ENCODE measurements at places on chromosomes 1 and 21.
A peak's percentile ranks its signal among the peaks of the same experiment; 100 is the strongest.

GRCh38 chr1:184624051-184624450, 130.6 kb downstream of the EDEM3 start:
- DNase-seq, result no peak

DNA sequence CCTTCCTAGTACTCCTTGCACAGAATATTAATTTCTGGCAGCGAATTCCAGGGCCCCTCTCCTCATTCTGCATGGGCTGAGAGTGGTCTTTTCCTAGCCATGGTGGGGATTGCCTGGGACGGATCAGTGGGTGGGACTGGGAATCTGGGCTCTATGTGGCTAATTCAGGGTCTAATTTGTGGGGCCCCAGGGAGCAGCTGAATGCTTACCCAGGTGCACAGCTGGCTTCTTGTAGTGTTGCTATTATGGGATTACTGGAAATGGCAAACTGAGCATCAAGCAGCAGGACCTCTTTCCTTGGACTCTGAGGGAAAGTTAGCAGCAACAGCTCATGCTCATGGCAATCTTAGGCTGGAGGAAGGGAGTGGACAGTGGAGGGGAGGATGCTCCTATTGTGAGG, 187.1 kb upstream of the CACNA1E start:
- DNase-seq, result no peak

- DNase-seq, result no peak
Measured at GRCh38 chr1:168665975-168666374, 63.0 kb downstream of the DPT start.

DNA sequence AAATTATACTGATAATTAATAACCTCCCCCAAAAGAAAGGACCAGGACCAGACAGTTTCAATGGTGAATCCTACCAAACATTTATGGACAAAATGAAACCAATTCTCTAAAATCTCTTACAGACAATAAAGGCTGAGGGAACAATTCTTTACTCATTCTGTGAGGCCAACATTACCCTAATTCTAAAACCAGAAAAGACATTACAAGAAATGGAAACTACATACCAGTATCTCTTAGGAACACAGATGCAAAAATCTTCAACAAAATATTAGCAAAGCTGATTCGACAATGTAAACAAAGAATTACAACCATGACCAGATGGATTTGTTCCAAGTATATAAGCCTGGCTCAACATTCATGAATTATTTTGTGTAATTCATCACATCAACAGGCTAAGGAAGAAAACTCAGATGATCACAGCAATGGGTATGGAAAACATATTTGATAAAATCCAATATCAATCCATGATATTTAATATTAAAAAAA, 8.6 kb downstream of the TMED5 start:
- DNase-seq, result no peak

GRCh38 chr21:36162631-36163030, 6.0 kb downstream of the DOP1B start:
- no peak for DNase-seq

GRCh38 chr1:200665861-200666260, 3.8 kb downstream of the DDX59 start:
- no peak for DNase-seq

- no peak for DNase-seq
Measured at GRCh38 chr1:223217781-223218180, 74.7 kb upstream of the TLR5 start.

- DNase-seq, result no peak
Measured at GRCh38 chr1:1280782-1281481, 696 bp downstream of the SCNN1D start.

DNA sequence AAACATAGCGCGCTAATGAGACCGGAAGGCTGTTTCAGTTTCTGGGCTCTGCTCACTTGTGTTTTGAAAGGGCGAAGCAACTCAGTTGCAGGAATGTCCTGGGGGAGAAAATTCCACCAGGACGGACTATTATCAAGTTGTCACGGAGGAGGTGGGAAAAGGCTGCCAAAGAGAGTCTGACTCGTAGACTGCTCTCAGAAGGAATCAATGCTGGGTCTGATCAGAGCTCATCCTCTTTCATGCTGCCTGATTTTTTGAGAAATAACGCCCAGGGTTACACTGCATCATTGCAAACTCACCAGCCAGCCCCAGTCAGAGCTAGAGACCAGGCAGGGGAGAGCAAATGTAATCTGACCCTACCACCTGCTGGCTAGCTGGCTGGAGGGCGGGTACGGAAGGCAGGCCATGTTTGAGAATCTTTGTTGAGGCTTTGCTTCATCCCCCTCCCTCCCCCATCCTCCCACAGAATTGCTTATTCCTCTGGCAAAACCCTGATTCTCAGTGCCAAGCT, 36.4 kb upstream of the BCL9 start:
- no peak for DNase-seq

DNA sequence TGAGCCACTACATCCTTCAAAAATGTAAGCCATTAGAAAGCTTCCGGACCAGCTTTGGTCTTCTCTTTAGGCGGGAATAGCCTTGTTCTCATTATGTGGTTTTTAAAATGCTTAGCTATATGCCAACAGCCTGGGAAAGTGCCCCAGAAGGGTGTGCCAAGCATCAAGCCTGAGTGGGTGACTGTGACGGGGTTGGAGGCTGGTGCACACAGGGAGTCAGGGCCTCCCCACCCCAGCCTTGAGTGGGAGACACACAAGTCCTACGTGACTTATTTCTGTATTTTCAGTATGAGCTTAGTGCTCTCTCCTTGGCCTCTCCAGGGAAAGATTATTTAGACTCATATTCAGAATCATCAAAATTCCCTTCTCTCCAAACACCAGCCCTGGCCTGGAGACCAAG, 9.8 kb downstream of the UBASH3A start:
- no peak for DNase-seq

GRCh38 chr1:162889989-162890388, 29.0 kb upstream of the CCDC190 start:
- DNase-seq, result no peak

DNA sequence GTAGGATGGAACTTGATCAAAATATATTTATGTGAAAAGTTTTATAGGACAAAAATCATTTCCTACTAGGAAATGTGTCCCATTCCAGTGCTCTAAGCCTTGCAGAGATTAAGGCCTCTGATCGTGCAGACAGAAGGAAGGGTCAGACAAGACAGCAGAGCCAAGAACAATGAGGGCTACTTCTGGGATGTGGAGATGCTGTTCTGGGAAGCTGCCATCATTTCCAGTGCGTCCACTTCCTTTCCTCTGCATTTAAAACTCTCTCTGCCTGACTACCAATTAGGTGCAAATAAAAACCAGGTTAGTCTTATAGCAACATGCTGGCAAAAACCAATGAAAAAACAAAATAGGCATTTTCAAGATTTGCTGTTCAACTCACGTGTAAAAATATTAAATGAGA, 36.1 kb downstream of the BEND5 start:
- no peak for DNase-seq

DNA sequence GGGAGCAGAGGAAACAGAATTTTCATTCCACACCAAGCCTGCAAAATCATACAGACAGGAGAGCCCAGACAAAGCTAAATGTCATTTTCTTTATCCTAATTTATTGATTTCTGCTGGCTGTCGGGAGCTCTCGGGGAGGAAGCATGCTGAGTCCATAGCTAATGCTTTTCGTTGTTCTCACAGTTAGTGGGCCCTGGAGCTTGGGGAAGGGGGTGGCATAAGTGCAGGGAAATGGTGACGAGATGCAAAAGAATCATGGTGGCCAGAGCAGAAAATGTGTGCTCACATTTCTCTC, 202.4 kb downstream of the TOMM20 start:
- no peak for DNase-seq

DNA sequence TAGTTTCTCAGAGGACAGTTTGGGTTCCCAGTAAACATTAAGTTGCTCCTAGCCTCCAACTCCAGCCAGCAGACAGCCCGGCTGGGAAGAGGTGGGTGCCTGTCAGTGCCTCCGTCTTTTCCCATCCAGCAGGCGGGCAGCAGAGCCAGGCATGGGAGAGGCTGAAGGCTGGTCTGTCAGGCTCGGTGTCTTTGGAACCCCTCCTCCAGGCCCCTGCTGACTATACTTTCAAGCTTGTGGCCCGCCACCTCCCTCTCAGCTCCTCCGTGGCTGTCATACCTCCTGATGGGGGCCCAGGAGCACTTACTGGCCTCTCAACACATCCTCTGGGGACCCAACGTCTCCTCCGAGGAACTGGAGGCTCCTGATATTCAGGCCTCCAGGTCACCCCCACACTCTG, 140.9 kb downstream of the ACTL8 start:
- DNase-seq, result no peak

DNA sequence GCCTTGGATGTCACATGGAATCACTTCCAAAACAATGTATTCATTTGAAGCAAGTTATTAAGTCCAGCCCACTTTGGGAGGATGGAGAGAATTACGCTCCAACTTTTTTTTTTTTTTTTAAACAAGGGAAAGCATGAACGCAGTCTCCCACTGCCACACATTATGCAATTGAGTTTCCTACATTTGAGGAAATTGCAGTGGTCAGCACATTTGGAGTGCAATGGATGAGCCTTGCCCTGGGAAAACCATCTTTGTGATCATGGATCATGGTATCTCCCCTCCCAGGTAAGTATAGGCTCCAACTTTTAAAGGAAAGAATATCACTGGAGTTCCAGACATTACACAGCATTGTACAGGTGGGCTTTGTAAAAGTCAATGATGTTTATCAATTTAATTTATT, 26.7 kb downstream of the MAP10 start:
- no peak for DNase-seq

DNA sequence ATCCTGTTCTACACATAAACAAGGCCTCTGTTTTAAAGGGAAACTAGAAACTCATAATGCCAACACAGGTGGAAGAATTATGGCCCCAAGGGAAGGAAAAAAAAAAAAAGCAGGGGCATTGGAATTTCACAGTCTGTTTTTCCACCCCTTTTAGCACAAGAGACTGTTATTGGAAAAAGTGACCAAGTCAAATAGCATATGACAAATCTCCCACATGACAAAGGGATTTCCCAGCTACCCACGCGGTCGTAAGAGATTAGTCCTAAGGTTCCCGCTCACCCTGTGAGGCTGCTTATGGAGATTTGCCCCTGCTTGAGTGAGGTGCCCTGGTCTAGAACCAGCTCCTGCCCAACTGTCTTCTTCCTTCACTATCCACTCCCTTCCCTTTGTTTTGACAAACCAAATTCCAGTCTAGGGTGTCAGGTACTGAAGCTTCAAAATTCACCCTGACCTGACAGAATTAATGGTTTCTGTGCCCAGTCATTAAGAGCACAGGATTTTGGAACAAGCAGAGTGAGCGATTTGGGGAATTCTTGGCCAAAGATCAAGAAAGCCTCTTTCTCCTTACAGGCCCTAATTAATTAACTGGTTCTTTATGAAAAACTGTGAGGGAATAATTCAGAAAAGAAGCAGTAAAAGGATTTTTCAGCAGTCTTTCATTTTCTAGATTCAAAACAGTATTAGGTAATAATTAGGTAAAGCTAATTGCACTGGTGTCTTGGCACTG, 107.3 kb downstream of the NMNAT2 start:
- DNase-seq, result no peak

GRCh38 chr1:116569776-116570357, 959 bp downstream of the CD58 start:
- peak; percentile 41 for DNase-seq

DNA sequence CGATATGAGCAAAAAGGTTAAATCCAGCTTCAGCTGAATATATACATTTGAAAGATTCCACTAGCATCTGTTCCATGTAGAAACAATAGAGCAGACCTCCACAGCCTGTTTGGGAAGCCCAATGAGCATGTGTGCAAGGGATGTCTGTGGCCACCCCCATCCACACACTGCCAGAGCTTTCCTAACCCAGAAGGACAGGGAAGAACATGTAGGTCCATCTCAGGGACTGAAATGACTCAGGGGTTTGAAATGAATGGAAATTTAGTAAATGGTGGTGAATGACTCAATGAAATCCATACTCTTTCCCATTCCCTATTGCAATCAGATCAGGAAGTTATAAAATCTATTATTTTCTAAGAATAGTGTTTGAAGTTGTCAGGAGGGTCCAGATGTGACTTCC, 397.2 kb downstream of the DUSP10 start:
- no peak for DNase-seq

GRCh38 chr1:6972399-6972798, 187.1 kb downstream of the CAMTA1 start:
- no peak for DNase-seq

DNA sequence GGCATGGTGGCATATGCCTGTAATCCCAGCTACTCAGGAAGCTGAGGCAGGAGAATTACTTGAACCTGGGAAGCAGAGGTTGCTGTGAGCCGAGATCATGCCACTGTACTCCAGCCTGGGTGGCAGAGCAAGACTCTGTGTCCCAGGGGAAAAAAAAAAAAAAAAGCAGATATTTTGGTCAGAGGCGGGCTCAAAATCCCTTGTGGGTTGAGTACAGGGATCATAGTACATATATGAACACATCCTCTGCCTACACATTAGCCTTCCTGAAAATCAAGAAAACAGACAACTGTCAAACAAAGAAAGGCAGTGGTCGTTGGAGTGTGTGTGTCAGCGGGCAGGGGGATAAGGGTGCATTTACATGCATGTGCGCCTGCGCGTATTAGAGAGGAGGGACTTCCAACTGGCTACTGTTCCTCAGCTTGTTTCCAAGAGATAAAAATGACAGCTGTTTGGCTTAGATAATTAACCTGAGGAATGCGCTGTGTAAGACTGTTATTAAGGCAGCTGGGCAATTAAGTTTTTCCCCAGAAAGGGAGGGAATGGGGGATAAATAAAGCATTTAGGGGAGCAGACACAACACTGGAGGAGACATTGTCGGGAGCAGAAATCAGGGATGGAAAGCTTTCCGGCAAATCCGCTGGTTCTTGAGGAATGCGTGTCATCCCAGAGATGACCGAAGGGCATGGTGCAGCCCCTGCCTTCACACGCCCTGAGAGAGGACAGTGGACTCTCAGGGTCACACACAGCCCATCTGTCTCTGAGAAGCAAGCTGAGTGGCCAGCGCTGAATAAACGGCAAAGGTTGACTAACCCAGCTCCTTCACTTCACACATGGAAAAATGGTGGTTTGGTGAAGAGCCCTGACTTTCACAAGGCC, 6.4 kb downstream of the LAMB3 start:
- DNase-seq, result no peak

GRCh38 chr1:16442265-16442664, 1.7 kb downstream of the NECAP2 start:
- no peak for DNase-seq

- no peak for DNase-seq
Measured at GRCh38 chr1:16156848-16157495, 1.1 kb upstream of the EPHA2 start.

DNA sequence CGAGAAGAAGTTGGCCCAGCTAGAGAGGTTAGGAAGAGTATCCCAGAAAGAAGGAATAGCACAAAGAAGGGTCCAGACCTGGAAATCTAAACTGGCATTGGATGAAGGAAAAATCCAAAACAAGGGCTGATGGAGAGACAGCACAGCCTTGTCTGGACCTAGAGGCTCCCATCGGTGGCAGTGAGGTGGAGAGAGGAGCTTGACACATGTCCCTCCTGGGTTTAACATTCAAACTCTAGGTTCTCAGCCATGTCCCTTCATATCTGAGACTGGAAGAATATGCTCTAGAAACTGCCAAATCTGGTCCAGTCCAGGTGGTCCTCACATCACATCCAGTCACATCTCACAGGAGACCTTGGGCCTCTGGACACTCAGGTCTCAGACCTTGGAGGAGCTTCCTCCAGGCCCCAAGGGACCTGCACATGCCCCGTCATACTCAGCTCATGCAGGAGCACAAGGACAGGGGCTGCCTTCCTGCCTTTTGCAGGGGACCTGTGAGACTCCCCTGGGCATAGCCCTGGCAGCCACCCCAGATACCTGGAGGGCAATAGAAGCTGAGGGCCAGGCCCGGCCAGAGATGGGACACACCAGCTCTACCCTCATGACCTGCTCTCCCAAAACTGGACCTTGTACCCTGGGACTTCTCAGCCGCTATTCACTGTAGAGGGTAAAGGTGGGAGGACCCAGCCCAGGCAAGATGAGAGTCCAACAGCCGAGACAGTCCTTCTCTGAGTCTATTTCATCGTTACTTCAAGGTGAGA, 7.5 kb downstream of the TMEM125 start:
- no peak for DNase-seq

Data from activated T-helper 9 cell treated with anti-CD3 and anti-CD28 coated beads, Interleukin-2, amount 50 U/mL, for 16 hours (primary cell).